ENCODE measurements at places on chromosomes 7 and 10.

DNA sequence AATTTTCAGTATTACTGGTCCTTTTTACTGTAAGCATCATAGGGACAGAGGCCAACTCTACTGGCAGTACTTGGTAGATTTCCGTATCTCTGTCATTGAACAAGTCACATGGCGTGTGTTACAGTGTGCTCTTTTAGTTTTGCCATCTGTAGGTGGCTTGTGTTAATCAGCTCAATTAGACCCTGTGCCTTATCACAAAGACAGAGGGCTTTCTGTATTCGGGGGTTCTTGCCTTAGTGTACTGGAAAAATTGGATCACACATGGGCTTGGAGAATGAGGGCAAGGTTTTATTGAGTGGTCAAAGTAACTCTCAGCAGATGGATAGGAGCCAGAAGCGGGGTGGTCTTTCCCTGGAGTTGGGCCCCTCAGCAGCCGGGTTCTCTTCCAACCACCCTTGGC lies 21.3 kb upstream of the LRGUK start:
- no peak for DNase-seq

DNA sequence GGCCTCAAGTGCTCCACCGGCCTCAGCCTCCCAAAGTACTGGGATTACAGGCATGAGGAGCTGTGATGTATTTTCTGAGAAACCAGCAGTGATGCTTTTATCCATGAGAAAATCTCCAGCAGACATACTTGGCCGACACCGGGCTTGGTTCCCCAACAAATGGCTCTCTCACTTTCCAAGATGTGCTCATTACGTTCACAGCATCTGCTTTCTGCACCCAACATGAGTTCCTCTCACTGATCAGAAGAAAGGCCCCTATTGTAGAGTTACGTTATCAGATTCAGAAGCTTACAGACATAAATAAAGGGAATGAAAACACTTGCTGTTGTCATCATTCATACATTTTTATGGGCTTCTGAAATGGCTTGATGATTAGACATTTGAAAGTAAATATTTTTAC lies 95.0 kb downstream of the CALD1 start:
- no peak for DNase-seq

- no peak for DNase-seq
Measured at GRCh38 chr10:63703113-63703670, 182.0 kb downstream of the REEP3 start.

DNA sequence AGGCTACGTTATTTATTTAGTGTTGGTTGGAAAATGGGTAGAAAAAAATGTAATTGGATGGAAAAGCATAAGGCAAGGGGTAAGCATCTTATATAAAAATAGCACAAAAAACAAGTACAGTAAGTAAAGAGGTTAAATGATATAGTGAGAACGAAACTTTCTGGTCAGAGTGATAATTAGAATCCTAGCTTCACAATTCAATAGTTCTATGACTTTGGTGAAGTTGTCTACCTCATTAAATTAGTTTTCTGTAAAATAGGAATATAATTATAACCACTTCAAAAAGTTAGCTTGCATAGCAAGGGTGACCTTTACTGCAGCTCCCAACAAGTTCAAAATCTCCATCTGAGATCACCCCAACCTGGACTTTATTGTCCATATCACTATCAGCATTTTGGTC lies 30.8 kb upstream of the TAS2R16 start:
- DNase-seq = no peak

- DNase-seq = no peak
Measured at GRCh38 chr10:17144757-17145156, 15.1 kb upstream of the CUBN start.

DNA sequence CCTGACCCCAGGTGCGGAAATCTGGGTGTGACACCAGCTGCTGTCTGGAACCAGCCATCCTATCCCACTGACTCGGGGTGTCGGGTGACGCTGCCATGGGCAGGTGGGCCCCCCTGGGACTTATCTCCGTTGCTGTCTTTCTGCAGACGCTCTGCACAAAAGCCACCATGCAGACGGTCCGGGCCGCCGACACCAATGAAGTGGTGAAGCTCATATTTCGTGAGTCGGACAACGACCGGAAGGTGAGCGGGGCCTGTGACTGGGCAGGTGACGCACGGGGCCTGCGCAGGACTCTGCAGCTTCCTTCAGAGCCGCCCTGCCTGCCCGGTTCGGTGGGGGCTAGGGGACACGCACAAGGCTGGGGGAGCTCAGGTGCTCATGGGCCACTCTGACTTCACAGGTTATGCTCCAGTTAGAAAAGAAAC lies 36.6 kb downstream of the NKX6-2 start:
- DNase-seq = no peak

GRCh38 chr10:122515022-122515424 lies 45.5 kb upstream of the DMBT1 start:
- no peak for DNase-seq

DNA sequence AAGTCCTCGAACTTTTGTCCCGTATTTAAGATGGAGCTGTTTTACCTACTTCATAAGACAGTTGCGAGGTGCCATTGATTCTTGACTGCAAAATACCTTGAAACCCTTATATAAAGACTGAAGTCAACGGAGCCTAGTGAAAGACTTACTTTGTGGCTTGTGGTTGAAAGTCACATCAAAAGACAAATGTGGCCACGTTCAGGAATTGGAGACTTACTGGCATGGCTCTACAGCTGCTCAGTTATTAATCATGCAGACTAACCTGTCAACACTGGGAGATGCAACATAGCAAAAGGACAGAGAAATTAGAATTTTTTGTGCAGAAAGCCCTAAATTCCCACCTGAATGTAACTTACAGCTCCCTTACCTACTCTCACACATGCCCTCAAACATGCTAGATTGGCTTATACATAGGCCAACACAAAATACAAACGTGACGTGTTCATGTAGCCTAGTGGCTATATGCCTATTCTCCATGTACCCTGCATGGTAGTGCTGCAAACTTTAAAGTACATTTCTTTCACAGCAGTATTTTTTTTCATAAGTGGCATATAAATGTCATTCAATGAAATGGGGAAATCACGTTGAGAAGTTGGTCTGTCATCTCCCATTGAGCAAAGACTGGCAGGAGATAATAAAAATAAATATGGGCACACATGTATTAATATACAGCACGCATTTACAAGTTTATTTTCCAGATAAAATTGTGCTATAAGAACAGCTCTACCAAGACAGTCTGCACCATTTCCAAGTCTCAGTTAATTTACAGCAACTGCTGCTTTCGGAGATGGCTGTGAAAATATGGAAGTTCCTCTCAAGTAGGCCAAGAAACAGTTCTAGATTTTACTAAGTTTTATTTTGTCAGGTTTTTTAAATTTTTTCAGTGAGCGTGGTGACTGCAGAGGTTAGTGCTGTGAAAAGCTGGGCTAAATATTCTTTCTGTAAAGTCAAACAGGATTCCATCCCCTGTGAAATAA lies 170.4 kb upstream of the C7orf33 start:
- DNase-seq = no peak

GRCh38 chr7:69773535-69774225 lies 175.4 kb downstream of the AUTS2 start:
- no peak for DNase-seq

GRCh38 chr7:12490940-12491339 lies 79.6 kb upstream of the SCIN start:
- DNase-seq = no peak

- no peak for DNase-seq
Measured at GRCh38 chr7:129702316-129702715, 90.8 kb downstream of the NRF1 start.

DNA sequence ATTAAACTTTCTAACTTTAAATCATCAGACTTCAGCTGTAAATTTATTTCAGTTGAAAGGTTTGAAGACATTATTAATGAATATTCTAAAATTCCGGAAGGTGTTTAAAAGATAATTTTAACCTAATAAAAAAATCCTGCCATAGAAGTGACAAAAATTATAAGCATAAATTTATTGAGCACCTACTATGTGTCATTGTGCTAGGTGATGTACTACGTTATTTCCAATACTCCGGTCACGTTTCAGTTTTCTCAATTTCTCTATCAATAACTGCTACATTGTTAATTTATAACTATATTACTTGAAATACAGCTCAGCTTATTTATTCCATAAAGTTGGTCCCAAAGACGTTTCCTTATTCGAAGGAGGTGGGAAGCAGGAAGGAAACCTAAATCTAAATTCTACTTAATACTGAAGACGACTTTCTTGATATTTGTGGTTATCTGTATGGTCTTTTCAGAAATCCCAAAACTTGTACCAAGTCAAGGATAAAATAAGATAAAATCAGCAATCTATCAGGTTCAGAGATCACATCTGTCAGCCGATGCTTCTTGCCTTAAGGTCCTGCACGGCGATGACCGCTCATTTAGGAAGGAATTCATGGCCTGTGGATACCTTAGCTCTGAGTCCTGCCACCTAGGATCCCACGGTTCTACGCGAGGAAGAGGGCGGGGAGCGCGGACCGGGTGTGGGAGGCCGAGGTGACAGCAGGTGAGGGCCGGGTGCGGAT lies 1.2 kb upstream of the ZEB1 start:
- no peak for DNase-seq

GRCh38 chr10:35752469-35753461 lies 110.7 kb upstream of the FZD8 start:
- no peak for DNase-seq

GRCh38 chr10:73744664-73744975 lies 448 bp downstream of the SEC24C start:
- DNase-seq = no peak

- DNase-seq = no peak
Measured at GRCh38 chr10:109403551-109403950, 519.8 kb downstream of the XPNPEP1 start.

GRCh38 chr7:99876491-99876890 lies 342 bp downstream of the OR2AE1 start:
- DNase-seq = no peak

DNA sequence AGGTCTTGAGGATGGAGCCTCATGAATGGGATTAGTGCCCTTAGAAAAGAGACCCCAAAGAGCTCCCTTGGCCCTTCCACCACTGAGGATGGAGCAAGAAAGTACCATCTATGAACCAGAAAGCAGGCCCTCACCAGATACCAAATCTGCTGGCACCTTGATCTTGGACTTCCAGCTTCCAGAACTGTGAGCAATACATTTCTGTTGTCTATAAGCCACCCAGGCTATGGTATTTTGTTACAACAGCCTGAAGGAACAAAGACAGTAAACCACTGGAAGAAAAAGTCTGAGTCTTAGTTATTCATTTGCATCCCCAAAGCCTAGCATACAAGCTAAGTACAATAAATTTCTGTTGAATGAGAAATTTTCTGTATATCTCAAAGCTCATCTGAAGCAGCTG lies 37.9 kb upstream of the TNS3 start:
- no peak for DNase-seq

- no peak for DNase-seq
Measured at GRCh38 chr7:143248761-143249354, 14.4 kb upstream of the GSTK1 start.

DNA sequence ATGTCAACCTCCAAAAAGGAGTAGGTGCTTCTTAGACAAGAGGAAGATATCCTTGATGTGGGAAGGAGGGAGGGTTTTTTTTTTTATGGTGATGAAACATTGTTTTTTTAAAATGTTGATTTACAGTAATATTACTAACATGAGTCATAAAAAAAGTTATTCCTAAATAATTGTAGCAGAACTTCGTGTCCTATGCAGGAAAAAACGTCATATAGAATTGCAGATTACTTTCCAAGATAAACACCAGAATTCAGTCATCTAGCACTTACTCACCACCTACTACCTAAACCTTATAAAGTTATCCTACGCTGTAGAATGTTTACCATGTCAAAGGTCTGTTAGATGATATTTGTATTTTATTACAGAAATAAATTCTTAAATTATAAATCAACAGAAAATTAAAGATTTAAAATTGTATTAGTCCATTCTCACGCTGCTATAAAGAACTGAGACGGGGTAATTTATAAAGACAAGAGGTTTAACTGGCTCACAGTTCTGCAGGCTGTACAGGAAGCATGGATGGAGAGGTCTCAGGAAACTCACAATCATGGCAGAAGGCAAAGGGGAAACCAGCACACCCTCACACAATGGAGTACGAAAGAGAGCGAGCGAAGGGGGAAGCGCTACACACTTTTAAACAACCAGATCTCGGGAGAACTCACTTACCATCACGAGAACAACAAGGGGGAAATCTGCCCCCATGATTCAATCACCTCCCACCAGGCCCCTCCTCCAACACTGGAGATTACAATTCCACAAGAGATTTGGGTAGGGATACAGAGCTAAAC lies 105.2 kb upstream of the NEBL start:
- no peak for DNase-seq

GRCh38 chr7:1643270-1644092 lies 26.6 kb upstream of the ELFN1 start:
- no peak for DNase-seq

- no peak for DNase-seq
Measured at GRCh38 chr10:110681023-110681681, 37.0 kb downstream of the RBM20 start.

- DNase-seq = no peak
Measured at GRCh38 chr10:91636892-91637291, 4.0 kb upstream of the PPP1R3C start.

DNA sequence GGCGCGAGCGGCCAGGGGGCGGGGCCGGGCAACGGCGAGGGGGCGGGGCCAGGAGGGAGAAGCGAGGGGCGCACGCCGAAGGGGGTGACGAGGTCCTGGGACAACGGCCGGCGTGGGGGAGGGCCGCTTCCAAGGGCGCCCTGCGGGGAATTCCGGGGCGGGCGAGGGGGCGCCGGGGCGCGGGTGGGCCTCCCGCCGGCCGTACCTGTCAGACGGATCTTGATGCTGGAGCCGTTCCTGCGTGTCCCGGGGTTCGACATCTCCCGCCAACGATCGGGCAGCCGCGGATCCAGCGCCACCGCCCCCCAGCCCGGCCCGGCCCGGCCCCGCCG lies 421 bp downstream of the SMURF1 start:
- no peak for DNase-seq
